ENCODE measurements at places on chromosomes 1 and 21.

- peak; percentile 65 for DNase-seq
Measured at GRCh38 chr1:222084996-222085395, 343.1 kb upstream of the DUSP10 start.

- DNase-seq = no peak
Measured at GRCh38 chr1:202616355-202616915, 93.8 kb downstream of the SYT2 start.

- DNase-seq = no peak
Measured at GRCh38 chr1:235313931-235314678, 13.9 kb downstream of the ARID4B start.

GRCh38 chr1:9630331-9631111, 21.0 kb upstream of the PIK3CD start:
- DNase-seq = no peak

DNA sequence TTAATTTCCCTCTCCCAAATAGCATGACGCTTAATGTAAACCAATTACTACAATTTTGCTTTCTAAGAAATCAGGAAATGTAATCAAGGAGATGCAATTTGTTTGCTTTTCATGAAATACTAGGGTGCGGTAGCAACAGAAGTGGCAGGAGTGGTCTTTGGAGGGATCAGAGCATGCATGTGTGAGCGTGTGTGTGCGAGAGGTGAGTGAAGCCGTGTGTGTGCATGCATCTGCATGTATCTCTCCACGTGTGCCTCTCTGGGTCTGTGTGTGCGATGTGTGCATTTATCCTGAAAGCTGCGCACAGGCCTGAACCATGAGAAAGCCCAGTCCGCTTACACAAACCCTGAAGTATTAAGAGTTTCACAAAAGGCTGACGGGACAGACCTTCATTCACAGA, 249.8 kb upstream of the C1orf174 start:
- no peak for DNase-seq

DNA sequence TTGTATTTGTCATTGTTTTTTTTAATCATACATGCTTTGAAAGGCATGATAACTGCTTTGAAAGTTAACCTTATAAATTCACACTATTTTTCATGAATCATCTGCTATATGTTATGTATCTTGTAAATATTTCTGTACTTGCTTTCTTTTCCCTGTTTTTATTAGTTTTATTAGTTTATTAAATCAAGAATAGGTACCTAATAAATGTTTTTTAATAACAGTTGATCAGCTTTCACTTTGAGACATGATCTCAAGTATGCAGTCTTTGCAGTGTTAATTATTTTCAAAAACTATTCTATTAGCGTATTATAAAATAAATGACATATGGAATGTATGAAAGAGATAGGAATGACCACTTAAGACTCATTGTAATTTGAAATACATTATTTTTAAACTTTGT, 110.8 kb upstream of the TENT5C start:
- no peak for DNase-seq

- DNase-seq = no peak
Measured at GRCh38 chr1:201543871-201544642, 5.1 kb downstream of the NAV1 start.

DNA sequence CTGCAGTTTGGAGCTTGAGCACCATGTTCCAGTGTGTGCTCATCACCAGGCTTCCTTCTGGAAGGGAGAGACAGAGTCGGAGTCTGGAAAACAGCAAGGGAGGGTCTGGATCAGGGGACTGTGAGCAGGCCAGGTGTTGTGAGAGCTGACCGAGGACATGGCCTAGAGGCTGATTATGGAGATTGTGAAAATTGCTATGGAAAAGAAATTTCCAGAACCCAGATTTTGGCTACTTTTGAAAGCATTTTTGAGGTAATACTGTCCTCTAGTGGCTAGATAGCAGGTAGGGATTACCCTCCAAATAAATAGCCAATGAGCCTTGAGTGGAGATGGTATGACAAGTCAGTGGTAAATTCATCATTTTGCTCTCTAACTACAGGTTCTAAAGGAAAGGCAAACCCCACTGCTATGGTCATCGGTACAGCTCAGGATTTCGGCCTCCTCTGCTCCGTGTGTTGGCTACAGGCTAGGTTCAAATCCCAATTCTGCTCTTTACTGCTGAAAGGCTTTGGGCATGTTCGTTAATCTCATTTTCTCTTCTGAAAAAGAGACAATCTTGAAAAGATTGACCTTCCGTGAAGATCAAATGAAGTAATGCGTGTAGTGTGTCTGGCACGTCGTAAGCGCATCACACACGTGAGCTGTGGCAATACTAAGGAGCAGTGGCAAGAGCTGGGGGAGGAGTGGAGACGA, 1.0 kb upstream of the HAO2 start:
- DNase-seq = peak; percentile 72

- peak; percentile 38 for DNase-seq
Measured at GRCh38 chr1:52059321-52059720, 3.2 kb downstream of the BTF3L4 start.

- no peak for DNase-seq
Measured at GRCh38 chr1:181386340-181386739, 97.0 kb upstream of the CACNA1E start.

DNA sequence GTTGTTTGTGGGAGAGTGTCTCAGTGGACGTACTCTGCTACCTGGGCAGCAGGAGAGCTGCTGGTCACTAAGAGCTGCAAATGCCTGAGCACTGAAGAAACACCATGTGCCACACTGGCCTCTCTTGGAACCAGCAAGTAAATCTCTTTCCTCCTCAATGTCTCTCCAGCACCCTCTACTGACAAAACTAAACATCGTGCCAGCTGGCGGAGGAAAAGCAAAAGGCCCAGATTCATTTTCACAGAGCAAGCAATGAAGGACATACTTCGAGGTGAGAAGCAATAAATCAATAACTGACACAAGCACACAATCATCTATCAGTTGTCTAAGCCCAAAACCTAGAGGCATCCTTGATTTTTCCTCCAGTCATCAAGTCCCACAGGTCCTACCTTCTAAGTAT, 78.1 kb downstream of the RERE start:
- DNase-seq = no peak

GRCh38 chr1:219372916-219373615, 199.4 kb downstream of the LYPLAL1 start:
- no peak for DNase-seq

GRCh38 chr1:202623075-202623474, 87.2 kb downstream of the SYT2 start:
- DNase-seq = no peak

- no peak for DNase-seq
Measured at GRCh38 chr1:59017501-59018231, 233.8 kb upstream of the JUN start.

DNA sequence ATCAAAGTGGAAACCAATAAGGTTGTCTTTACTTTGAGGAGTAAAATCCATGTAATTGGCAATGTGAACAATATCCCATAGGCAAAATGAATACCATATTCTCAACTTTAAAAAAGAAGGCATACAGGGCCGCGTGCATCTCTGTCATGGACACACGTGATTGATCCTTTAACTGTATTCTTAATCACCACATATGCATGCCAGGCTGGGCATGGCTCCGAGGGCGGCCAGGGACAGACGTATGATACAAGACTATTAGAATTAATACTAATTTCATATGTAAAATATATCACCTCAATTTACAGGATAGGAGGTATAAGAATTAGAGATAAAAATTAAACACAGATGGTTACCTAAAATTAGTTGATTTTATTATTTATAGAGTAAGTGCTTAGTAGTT, 11.2 kb downstream of the RGS21 start:
- no peak for DNase-seq

DNA sequence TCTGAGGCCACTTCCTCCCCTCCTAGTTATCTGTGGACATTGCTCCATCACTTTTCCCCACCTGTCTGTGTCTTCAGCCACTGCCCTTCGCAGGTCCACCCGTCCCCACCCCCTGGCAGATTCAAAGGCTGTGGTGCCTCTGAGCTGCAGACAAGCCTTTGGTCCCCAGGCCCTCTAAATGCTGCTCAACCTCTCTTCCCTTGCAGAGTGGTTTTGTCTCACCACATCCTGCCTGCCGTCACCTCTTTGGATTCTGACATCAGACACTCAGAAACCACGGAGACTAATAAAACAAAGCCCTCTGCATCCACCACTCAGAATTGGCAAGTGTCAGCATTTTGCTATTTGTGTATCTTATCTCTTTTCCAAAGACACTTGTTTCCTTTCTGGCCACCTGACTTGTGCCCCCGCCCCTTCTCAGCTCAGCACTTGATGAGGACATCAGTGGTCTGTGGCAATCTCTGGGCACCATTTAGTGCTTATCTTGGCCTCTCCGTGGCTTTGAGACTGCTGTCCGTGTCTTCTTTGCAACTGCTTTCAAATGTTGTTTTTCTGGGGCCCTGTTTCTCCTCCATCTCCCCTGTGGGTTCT, 7.7 kb downstream of the CNIH3 start:
- DNase-seq = peak; percentile 96

GRCh38 chr1:55546553-55546952, 331.4 kb upstream of the USP24 start:
- no peak for DNase-seq

DNA sequence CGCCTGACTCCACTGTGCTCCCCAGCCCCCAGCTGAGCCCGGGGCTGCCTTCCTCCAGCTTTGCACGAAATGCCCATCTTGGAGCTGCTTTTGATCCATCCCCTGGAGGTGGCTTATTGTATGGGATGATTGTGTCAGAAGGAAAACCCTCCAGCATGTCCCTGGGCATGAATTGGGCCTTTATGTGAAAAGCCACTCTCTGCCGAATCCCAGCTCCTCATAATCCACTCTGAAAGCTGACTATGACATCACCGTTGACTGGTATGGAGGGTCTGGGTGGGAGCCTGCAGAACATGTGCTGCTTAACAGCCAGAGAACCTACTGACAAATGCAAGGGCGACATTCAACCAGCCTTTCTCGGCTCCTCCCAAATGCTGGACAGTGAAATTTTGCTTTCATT, 74.6 kb downstream of the NENF start:
- DNase-seq = no peak

- DNase-seq = no peak
Measured at GRCh38 chr21:45064091-45064490, 10.3 kb upstream of the ADARB1 start.

DNA sequence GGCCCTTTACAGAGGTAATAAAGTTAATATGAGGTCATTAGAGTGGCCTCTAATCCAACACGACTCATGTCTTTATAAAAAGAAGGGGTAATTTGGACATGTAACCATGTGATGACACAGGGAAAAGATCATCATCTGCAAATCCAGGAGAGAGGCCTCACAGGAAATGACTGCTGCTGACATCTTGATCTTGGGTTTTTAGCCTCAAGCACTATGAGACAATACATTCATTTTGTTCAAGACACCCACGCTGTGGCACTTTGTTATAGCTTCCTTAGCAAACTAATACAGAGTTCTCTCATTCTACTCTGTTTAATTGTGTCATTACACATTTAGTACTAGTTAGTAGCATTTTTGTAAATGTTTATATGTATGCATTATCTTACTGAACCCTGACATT, 64.0 kb upstream of the RUNX1 start:
- DNase-seq = peak; percentile 25

DNA sequence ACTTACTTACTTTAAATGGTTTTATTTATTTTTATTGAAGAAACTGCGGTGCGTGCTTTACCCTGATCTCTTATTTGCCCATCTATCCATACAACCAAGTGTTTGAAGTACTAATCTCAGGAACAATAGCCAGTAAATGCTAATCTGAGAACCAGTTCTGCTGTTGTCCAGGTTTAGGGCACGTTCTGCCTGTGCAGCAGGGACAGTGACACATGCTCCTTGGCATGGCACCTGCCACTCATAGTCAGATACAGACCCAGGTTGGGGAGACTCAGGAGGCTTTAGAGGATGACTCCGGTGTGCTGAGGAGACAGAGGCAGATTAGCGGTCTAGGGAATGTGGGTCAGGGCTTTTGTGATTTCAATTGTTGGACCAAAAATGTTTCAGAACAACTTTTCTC, 83.6 kb downstream of the NRIP1 start:
- DNase-seq = no peak

DNA sequence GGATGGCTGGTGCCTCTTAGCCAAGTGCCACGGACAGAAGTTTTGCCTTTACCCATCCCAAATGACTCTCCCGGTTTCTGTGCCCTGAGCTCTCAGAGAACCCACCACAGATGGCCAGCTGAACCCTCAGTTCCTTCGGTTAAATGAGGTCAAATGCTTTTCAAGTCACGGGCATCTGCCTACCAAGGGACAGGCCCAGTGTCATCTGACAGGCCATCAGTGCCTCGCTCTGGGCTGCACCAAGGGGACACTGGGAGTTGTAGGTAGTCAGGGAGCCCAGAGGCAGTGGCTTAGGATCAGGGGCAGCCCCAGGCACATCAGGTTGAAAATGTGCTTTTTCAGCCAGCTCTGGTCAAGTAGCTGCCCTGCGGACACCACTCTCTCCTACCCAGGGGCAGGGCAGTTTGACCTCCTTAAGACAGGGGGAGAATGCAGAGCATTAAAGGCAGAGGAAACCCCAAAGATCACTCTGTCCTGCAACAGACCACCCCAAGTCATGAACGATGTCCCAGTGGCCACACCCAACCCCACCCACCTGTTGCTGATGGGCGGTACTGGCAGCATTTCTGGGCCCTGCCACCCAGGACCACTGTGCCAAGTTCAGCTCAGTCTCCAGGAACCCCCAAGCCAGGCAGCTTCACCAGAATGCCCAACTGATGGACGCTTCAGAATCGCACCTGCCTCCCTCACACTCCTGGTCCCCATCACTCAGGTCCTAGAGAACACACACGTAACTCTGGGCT, 60.7 kb downstream of the CASZ1 start:
- DNase-seq = no peak

DNA sequence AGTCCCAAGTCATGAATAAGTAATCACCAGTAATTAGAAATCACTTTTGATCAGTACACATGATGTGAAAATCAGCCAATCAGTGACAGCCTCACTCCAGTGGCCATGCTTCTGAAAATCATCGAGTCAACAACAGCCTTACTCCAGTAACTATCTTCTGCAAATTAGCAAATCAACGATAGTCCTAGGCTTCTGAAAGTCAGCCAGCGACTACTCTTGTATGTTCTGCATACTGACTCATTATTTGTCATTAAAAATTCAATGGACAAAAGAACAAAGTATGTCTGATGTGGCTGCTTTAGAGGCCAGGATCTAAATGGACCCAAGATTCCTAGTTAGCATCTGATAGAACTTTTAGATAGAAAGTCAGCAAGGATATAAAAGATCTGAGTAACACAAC, 102.5 kb downstream of the GPR52 start:
- peak; percentile 16 for DNase-seq

GRCh38 chr1:231099996-231100767, 60.1 kb upstream of the FAM89A start:
- DNase-seq = no peak

All from HFFc6 (cell line).